WERI-Rb-1 (cell line): ENCODE measurements at places on chromosomes 16 and 17.
A peak's percentile ranks its signal among the peaks of the same experiment; 100 is the strongest.

DNA sequence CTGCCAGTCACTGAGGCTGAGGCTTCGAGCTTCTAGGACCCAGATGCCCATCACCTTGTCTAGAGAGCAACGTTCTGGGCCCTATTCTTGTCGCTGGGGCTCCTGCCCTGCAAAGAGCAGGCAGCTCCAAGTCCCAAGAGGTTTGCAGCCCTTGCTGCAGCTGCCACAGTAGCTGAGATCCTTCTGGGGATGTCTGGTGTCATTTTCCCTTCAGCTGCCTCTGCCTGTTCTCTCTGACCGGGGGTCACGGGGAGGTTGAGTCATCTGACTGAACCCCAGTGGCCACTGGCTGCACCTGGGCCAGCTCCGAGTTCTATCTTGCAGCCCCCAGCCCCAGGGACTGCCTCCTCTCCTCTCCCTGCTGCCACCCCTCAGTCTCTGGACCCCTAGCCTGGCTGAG, 4.9 kb downstream of the WSCD1 start:
- no peak for DNase-seq

- no peak for DNase-seq
These were observed 270.6 kb downstream of the CPPED1 start for GRCh38 chr16:12532871-12533610.

DNA sequence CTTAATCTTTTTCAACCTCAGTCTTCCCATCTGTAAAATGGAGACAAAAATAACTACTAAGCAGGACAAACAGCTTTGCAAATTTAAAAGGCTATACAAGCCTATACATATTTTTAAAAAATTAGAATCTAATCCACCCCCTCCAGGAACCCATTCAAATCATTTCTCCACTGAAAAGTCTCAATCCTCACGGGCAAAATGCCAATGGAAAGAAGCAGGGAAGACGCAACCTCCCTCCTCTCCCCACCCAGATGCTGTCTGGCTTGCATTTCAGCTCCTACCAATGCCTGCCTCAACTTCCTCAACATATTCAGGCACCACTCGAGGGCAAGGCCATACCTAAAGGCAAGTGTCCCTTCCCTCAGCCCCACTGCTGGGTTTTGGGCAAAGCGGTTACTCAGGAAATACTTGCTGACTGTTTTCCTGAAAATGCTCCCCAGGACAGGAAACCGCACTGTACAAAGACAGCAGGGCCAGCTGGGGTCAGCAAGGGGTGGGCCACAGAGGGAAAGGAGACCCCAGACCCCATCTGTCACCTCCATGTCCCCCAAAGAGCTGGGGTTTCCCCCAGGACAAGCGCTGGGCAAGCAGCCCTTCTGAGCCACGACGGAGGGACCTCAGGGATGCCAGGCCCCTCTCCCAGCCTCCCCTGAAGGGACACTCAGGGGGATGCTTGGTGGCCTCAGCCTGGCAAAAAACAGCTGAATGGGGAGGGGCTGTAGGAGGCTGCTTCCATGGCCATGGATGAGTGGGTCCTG, 47.7 kb upstream of the DOC2B start:
- no peak for DNase-seq

DNA sequence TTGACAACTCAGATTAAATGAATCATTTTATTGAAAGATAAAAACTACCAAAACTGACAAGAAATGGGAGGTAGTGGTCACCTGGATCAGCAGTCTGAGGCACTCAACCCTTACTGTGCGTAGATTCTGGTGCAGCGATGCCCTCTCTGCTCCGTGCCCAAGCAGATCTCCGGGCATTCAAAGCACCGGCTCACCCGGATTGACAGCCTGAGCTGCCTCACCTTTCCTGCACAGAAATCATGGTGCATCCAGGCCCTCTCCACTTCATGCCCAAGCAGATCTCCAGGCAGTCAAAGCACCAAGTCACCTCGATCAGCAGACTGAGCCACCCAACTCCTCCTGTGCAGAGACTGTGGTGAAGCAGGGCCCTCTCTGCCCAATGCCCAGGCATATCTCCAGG, 196.8 kb downstream of the CA10 start:
- DNase-seq, result no peak

DNA sequence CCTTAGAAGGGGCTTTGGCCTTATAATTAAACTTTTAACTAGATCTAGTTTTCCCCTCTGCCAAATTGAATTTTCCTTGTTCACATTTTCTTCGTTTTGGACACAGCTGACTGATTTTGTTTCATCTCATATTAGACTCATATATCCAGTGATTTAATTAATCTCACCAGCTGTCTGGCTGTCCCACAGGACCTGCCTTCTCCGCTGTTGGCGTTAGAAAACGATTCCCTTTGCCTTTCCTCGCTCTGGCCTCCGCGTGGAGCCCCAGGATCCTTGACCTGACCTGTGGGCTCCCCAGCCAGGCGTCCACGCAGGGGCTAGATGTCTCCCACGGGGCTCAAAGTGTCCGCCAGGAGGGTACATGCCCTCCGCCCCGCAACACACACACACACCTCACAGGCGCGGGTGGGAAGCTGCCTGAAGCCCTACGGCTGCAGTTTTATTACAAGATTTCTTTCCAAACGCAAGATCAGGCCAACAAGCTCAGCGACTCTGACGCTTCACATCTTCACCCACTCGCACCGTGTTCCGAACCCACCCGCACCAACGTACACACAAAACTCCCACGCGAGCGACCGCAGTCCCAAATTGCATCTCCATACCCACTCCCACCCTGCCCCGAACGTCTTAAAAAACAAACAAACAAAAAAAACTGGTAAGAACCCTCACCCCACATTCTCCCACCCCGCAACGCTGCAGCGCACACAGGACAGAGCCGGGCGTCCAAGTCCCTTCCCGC, 1.1 kb downstream of the RPRML start:
- DNase-seq, result peak; percentile 35

DNA sequence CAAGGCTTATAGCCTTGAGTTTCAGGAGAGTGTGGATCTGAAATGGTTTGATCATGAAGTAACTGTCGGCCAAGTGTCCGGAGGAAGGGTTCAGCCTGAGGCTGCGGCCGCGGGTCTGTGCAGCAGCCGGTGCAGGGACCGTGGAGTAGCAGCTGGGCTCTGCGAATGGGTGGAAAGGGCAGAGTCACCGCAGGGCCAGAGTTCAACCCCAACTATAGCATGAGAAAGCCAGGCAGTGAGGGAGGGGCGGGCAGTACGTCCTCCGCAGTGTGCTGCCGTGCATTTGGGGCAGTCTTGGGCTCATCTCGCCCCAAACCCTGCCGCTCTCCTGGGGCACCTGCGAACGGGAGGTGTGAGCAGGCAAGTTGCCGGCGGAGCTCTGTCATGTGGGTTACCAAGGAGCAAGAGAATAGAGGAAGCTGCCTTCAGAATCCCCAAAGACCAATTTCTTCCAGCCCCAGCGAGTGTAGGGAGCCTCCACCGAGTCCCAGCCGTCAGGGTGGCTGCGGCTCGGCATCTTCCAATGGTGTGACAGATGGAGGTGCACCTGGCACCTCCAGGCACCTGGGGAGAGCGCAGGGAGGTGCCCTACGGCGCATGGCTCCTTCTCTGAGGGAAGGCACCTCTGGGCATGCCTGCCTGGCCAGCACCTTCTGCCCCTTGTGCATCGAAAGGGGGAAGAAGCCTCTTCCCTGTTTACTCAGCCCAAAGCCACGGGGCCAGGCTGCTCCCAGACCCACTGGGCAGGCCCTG, 87.3 kb downstream of the RPA1 start:
- no peak for DNase-seq

GRCh38 chr17:7437950-7438614, 1.2 kb upstream of the FGF11 start:
- DNase-seq, result peak; percentile 77

DNA sequence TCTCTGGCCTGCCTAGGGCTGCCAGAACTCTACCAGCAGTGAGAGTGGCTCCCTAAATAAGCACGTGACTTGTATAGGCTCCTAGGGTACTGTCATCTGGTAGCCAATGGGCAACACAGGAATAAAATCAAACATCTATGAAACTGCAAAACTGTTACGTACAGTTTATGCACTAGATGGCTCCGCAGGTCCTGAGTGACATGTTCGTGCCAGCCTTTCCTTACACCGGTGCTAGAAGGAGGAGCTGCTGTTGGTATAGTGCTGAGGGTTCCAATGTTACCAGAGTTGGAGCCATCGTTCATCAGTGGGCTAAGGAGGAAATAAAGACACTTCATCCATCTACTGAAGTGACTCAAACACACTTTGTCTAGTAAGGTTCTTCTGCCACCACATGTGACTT, 63.2 kb upstream of the TRAP1 start:
- no peak for DNase-seq

- no peak for DNase-seq
These were observed 1.4 kb upstream of the KRTAP29-1 start for GRCh38 chr17:41304091-41304490.

GRCh38 chr16:85381738-85382592, 231.2 kb upstream of the GSE1 start:
- DNase-seq, result peak; percentile 46

DNA sequence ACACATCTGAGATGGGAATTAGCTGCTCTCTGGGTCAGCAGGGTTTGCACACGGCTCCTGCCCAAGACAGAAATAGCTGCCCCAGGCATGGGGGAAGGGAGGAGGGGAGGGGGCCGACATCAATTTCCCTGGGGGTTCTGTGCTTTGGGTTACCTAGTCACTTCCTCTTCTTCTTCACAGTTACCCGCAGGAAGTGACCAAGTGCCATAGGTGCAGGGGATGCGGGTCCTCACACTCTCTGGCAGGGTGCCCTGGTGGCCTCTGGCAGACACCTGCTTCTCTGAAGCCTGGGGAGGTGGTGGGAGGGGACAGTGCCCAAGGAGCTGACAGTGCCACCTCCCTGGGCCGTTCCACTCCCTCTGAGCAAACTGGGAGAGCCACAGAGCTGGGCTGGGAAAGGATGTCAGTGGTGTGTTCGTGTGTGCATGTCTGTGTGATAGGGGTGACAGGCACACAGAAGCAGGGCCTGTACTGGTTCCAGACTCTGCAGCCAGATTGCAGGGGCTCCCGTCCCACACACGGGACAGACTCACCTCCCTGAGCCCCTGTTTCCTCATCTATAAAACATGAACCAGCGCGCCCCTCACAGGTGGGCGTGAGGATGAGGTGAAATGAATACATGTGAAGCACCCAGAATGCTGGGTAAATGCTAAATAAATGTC, 18.2 kb downstream of the SCN4A start:
- no peak for DNase-seq

DNA sequence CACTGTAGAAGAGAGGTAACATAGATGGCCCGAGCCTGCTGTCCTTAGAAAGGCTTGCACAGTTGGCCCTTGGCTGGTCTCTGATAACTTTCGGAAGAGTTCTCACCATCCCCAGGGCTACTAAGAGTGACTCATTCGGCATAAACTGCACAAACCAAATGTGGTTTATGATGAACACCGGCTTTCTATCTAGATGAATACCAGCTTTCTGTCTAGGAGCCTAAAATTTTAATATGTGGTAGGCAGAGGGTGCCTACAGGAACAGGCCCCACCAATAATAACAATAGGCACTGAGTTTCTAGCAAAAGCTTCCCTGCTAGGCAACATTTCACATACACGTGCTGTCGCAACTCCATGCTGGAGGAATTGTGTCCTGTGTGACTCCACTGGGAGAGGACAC, 15.4 kb downstream of the CNOT1 start:
- no peak for DNase-seq

DNA sequence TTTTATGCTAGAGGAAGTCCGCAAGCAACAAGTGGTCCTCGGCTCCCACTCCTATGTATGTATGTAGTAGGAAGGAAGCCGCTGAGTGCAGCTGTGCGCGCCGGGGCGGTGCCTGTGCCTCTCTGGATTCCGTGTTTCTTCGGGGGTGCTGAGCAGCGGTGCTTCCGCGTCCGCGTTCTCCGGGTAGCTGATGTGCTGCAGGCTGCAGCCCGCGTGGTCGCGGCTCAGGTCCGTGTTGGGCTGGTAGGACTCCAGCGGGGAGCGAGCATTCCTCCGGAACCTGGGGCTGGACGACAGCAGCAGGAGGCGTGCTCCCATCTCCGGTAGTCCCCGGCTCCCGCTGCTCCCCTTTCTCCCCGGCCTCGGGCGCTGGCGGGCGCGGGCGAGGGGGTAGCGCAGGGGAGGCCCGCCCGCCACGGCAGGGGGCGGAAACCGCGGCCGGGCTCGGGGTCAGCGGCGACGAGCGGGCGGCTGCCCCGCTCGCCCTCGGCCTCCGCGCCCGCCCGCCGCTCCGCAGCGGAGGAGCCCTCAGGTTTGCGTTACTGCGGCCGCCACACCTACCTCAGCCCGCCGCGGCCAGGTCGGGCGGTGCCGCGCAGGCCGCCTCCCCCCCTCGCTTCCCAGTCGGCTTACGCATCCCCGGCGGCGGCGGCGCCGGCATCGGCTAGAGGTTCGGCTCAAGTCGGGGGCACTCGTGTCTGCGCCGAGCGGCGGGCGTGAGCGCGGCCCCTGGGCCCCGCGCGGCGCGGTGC, 487 bp downstream of the C17orf67 start:
- DNase-seq, result peak; percentile 62

GRCh38 chr17:7409716-7410115, 2.1 kb downstream of the NLGN2 start:
- DNase-seq, result no peak

DNA sequence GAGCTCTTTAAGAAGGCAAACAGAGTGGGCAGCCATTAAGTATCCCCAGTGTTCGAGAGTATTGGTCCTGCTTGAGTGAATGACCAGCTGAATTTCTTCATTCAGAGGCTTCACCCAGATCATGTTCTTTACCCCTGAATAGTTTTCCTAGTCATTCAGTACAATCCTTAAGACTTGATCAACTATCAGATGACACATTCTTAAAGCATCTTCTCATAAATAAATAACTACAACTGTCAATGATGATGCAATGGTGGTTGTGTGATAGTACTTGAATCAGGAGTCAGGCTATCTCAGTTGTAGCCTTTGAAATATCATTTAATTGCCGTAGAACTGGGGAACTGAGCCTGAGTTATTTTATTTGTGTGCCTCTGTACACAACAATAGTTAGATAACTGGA, 416.8 kb upstream of the CCL2 start:
- DNase-seq, result no peak

- peak; percentile 42 for DNase-seq
These were observed 382 bp downstream of the PITPNA start for GRCh38 chr17:1562176-1562643.

DNA sequence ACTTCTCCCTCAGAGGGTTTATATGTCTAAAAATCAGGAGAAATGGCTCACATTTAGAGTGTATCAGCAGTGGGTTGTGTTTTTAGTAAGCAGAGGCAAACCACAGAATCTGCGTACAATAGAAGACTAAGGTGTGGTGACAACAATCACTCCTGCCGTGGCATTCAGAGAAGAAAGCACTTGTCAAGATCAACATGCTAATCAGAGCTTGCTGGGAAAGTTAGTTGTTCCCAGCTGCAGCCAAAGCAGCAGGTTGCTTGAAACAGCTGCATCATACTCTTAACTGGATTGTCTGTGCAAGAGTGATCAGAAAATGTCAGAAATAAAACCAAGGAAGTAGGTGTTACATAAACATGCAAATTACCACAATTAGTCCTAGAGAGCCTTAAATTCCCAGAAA, 616.4 kb downstream of the CDH8 start:
- DNase-seq, result no peak
